ENCODE measurements at places on chromosomes 6 and 20.

DNA sequence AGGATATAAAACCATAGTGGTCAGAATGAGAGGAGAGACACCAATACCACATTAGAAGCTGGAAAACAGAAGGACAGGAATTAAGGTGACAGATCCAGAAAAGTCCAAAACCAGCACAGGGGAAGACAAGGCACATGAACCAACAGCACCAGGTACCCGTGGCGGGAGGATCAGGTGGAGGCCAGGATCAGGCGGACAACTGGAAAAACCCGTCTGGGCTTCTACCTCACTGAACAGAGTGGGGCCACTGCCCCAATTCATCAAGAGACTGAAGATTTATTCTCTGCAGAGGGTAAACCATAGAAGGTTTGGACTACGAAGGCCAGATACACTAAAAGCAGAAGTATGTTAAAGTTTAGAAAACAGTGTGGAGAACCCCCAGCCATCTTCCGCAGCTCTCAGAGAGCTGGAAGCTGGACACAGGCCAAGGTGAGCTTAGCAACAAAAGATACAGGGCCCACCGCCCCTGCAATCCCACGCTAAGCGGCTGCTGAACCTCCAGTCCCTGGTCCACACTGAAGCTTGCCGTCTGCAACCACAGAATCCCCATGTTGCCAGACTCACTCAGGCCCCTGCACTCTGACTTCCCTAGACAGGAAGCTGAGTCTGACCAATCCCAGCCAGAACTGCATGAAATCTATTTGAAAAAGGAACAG, 29.9 kb downstream of the ABHD12 start:
- DNase-seq = peak; percentile 31

- no peak for DNase-seq
Observed at GRCh38 chr6:151022492-151022891, 157.0 kb downstream of the MTHFD1L start.

DNA sequence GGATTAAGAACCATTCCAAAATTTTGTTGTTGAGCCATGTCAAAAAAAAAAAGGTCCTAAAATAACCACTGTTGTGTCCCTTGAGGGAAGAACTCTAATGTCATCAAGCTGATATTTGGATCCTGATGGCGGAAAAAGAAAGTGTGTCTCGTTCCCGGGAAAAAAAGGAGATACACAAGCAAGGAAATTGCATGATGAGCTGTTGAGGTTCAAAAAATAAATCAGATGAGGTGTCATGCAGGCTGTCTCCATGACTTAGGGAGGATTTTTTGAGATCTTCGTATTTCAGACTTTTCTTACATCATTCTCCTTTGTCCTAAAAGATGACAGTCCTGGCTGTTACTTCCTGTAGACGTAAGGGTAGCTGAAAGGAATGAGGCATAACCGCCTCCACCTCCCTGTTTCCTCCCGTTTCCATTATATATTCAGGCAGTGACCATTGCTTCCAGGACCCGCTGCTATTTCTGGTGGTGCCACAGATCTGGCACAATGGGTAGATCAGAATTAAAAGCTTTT, 117.3 kb upstream of the TNFAIP3 start:
- DNase-seq = no peak

- DNase-seq = peak; percentile 83
Observed at GRCh38 chr6:150866147-150866990, 867 bp downstream of the MTHFD1L start.

- DNase-seq = no peak
Observed at GRCh38 chr20:37395410-37395797, 49.5 kb downstream of the SRC start.

GRCh38 chr20:49523767-49524360, 41.4 kb upstream of the KCNB1 start:
- no peak for DNase-seq

GRCh38 chr6:135750081-135750480, 101.4 kb upstream of the PDE7B start:
- no peak for DNase-seq

- DNase-seq = no peak
Observed at GRCh38 chr6:100892693-100893092, 11.6 kb upstream of the ASCC3 start.

GRCh38 chr20:49347156-49347555, 69.3 kb upstream of the ZNFX1 start:
- DNase-seq = no peak

DNA sequence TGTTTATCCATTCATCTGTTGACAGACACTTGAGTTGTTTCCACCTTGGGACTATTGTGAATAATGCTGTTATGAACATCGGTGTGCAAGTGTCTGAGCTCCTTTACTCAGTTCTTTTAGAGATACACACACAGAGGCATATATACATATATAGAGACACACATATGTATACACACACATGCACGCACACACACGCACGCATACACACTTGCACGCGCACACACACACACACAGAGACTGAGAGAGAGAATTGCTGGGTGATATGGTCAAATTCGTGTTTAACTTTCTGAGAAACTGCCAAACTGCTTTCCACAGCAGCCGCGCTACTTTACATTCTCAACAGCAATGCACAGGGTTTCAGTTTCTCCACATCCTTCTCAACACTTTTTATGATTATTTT, 273.3 kb downstream of the FARS2 start:
- DNase-seq = no peak

DNA sequence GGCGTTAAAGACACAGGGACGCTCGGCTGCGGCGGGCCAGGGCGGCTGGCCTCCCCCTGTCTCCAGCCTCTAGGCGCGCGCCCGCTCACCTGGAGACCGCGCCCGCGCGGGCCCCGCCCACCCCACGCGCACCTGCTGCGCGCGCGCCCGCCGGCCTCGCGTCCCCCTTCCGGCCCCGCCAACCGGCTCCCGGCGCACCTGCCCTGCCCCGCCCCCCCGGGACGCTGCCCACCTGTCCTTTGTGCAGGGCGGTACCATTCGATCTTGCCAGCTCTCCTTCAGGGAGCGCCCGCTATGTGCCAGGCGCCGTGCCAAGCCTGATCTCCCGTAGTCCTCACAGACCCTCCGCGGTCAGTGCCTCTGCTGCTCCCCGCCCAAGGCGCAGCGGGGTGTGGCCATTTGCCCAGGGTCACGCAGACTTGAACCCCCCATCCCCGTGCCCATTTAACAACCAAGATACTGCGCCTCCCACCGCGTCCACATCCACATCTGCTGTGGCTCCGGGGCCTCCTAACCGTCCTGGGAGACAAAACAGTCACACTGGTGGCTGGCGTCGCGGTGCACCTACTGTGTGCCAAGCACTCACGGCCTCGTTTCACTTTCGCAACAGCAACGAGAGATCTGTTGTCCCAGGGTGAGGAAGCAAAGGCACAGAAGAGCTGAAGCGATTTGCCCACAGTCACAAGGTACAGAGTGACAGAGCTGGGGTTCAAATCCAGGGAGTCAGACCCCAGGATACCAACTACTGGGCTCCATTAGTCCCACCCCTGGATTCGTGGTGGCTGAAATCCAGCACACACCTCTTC, 48.1 kb downstream of the NOL4L start:
- DNase-seq = no peak

DNA sequence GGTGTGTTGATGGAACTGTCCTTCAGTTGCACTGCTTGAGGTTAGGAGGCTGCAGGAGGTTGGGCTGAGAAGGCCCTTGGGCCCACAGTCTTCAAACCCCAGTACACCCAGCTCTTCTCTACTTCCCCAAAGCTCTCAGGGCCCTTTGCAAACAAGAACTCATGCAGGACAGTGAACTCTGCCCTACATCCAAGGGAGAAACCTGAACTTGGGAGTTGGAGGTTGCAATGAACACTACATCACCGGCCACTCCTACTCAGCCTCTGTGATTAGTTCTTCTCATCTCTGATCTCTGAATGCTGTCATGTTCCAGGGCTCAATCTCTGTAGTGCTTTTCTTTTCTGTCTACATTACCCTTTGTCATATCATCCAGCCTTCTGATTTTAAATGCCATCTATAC, 148.5 kb upstream of the PDE7B start:
- DNase-seq = no peak

DNA sequence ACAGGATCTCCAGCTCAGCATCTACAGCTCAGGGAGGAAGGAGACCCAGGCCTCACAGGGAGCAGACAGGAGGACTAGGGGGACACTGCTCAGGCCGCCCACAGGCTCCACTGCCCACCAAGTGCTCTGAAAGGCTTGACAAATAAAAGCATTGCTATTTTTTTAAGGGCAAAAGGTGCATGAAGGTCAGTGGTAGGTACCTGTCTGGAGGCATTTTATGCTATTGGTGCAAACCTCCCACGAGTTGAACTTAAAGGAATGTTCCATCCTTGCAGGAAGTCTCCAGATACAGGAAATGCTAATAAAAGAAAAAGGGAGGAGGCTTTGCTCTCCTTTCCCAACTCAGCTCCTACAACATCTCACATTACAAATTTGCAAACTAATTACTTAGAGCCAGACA, 228.1 kb downstream of the FOXC1 start:
- DNase-seq = no peak

DNA sequence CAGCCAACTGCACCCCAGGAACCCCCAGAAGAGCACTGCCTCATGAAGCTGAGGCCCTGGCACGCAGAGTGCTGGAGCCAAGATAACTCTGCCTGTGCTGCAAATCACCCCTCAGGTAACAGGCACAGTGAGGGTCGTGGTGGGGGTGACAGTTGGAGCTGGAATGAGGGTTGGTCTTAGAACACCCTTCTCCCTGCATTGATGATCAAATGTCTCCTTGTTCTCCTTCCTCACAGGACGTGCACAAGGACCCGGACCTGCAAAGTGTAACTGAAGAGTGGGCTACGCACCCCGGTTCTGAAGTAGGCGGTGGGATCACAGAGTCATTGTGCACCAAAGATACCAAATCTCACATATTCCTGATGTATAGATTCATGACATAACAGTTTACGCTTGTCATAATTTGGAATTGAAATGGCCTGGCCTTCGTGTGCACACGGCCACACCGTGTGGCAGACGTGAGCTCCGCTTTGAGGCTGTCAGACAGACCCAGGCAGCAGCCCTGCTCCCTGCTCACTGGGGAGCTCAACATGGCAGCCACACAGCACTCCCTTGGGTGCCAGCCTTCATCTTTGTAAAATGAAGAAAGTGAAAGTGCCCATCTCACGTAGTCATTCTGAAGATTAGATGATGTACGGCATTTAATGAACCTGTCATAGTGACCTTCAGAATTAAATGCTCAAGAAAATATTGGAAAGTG, 8.8 kb downstream of the THBS2 start:
- DNase-seq = no peak

DNA sequence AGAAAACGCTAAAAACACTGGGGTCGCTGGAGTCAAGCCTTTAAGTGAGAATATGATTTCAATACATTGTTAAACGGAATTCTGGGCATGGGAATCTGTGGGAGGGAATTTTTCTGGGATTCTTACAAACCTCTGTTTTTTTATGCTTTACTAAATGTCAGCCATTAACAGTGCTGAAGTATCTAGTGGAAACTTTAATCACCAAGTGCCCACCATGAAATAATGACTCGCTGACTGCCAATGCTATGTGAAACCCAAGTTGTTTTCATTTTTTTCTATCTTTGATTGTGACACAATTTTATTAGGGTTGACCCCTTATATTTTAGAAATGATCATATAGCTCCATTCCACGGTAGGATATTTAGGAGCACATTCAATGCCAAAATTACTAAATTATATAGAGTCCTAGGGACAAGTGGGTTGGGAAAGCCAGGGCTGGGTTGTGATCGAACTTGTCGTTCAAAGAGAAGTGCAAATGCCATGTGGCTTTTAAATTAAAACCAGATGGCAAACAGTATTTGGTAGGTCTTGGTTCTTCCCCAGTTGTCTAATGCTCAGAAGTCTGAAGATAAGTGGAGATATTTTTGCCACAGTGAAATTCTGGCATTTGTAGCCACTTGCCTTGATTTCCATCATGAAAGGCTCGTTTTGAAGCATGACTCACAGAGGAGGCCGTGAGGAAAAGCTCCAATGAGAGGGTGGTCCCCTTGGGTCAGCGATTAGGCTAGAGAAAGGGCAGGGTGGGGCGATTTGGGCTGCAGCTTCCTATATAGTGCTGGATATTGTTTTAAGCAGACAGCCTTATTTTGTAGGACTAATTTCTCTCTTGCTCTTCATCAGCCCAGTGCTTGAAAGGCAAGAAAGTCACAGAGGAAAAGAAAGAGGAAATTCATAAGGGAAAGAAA, 254.4 kb upstream of the JAG1 start:
- DNase-seq = no peak

DNA sequence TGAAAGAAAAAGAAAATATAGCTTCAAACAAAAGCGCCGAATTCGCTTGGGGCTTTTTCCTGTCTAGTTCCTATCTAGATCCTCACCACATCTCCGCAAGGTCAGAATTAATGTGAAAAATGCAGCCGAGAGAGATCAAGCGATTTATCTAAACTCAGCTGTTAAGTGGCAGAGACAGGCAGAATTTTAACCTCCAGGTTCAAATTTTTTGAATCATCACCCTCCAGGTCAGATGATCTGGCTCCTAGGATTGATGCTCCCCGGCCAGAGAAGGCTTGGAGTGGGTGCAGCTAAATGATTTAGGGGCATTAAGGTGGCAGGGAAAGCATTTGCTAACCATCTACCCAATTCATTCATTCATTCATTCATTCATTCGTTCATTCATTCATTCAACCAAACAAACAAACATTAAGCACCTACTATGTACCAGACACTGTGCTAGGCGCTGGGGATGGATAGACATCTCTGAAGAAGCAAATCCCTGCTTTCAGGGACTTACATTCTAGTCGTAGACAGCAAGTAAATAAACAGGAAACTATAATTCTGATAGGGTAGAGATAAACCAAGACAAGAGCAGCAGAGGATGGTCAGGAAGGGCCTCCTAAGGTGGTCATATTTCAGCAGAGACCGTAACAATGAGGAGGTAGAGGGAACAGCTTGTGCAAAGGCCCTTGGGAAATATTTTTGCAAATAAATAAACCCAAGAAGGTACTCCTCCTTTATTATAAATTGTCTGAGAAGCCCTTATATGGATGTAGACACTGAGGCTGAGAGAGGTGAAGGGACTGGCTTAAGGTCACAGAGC, 672 bp upstream of the UBE2V1 start:
- no peak for DNase-seq

DNA sequence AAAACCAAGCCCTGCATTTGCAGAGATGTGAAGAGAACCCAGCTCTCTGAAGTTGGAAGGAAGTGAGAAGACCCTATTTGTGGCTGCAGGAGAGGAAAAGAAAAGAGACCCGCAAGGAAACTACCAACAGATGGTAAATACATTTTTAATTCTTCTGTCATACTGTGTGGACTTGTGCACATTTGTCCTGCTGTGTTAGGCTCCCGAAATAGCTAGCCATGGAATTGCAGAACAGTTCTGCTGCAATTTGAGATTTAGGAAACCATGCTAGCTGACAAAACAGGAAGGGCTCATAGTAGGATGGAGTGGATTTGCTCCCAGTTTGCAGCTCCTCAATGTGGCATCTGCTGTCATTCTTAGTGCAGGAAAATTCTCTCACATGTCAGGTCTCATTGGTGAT, 12.1 kb upstream of the ATXN1 start:
- no peak for DNase-seq

DNA sequence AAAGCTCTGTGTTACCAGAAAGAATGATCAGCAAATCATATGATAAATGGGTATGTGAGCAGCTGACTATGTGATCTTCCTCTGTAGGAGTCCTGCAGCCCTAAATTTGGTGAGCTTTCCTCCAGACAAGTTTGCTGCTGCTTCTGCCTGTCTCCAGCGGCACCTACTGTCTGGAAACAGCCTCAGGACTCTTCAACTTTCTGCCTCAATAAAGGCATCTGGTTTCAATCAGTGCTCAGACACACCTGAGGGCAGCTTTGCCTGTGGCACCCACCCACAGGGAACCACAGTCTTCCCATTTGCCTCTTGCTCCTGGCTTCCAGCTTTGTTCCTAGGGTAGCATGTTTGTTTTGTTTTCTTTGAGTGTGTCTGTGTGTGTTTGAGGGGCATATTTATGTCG, 727.9 kb upstream of the MAN1A1 start:
- no peak for DNase-seq

- no peak for DNase-seq
Observed at GRCh38 chr6:14146506-14147096, 29.0 kb downstream of the CD83 start.

Data from skeletal muscle cell (primary cell).